ENCODE measurements at places on chromosomes 3 and 15.

GRCh38 chr3:132549890-132550578, 47.0 kb upstream of the ACKR4 start:
- no peak for DNase-seq

DNA sequence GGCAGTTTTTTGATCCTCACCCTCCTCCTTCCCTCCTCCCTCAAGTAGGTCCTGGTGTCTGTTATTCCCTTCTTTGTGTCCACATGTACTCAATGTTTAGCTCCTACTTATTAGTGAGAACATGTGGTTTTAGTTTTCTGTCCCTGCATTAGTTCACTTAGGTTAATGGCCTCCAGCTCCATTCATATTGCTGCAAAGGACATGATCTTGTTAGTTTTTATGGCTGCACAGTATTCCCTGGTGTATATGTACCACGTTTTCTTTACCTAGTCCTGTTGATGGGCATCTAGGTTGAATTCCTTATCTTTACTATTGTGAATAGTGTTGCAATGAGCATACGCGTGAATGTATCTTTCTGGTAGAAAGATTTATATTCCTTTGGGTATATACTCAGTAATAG, 61.7 kb upstream of the FGF7 start:
- DNase-seq = no peak

- DNase-seq = no peak
These were observed 197.7 kb upstream of the GBE1 start for GRCh38 chr3:81958972-81959640.

GRCh38 chr15:80803580-80804525, 24.7 kb downstream of the CEMIP start:
- no peak for DNase-seq

DNA sequence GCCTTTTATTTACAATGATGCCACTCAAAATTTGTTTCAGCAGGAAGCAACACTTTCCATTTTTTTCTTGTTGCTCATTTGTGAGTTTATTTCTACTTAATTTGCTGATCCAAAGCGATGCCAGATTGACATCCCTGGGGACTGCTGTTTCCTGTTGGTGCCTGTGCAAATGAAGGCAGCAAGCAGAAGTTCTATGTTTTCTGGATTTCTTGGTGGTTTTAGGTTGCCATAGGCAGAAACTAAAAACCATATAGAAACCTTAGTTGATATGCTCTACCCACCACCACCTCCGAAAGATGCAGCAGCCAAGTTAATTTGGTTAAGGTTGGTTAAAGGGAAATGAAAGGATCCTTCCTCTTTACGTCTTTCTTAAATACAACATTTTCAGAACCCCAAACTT, 356.2 kb downstream of the RBMS3 start:
- DNase-seq = no peak

DNA sequence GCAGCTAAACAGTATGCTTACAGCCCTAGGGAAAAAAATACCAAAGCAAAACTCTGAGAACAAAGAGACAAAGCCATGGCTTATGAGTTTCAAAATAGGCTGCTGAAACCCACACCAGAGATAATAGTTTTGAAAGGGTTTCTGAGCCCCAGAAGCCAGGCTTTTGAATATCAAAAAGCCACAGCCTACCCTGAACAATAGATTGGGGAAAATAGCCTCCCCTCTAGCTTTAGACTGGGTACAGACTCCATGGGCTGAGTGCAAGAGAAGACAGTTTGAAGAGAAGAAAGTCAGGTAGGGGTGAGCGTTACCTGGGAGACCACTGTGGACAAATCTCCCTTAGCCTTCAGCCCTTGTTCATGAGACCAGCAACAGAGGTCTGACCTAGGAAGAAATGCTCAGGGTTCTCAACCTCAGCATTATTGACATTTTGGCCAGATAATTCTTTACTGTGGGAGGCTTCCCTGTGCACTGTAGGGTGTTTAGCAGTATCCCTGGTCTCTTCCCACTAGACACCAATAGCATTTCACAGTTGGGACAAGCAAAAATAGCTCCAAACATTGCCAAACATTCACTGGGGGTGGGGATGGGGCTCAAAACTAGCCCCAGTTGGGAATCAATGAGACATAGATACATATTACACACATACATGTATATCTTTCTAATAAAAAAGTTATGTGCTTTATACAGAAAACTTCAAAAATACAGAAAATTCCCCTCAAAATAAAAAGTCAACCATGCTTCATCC, 11.6 kb upstream of the TAFA4 start:
- no peak for DNase-seq

DNA sequence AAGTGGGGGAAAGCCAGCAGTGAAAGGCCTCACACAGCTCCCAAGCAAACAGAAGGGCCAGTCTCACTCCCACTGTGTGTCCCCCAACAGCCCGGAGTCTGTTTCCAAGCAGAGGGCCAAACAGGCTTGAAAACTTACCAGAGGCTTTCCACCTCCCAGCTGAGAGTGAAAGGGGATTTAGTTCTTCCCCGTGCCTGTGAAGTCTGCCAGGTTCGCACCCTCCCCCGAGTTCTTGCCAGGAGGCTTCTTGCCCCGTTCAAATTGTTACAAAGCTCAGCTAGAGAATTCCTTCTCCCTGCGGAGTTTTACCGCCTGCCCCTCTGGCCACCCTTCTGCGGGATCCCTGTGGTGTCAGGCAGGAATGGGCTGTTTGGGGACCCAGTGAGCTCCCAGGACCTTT, 68.0 kb upstream of the WNT7A start:
- DNase-seq = no peak

GRCh38 chr3:52310861-52311575, 5.1 kb upstream of the DNAH1 start:
- DNase-seq = no peak

DNA sequence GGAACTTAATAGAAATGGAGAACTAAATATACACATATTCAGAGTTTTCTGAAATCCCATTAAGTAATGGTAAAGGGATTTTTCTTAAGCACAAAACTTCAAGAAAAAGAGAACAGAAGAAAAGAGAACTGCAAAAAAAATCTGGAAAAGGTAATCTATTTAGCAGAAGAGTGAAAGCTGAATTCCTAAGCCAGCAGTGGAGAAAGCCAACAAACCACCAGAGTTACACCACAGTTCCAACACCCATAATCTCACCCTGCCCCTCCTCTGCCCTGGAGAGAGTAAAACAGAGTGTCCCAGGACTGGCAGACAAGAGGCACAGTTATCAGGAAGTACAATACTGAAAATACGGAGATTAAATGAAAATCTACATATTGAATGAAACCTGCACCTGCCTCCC, 29.4 kb downstream of the TP53BP1 start:
- DNase-seq = no peak

GRCh38 chr3:95350049-95350448, 1287.2 kb downstream of the NSUN3 start:
- no peak for DNase-seq
